ENCODE measurements at places on chromosomes 11 and 22. TPM values are rescaled to one million over a fixed set of nuclear protein-coding genes. Genes with fewer than 3 reads are reported as not detected.

GRCh38 chr11:117074119-117074518 lies 24.1 kb downstream of the SIK3 start:
- no peak for ATAC-seq

DNA sequence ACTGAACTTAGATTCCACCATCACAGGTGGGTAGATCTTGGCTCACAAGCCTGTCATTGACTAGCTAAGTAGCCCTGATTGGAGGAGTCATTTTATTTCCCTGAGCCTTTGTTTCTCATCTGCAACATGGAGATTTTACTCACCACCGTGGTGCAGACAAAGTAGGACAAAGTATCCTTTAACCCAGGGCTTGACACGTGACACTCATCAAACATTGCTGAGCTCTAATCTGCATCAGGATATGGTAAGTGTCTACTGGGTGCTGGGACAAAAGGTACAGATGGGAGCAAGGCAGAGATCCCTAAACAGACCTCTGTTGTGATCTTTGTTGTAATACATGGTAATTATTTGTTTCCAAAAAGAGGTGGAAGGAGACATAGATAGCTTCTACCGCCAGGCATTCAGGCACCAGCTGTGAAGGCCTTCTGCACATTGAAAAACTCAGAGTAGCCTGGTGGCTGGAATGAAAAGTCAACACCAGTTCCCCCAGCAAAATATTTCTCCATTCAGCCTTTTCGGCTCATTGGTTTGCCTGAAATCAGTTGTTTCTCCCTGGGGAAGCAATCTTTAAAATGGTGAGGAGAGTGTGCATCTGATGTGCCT lies 18.3 kb upstream of the MICAL2 start:
- no peak for ATAC-seq

DNA sequence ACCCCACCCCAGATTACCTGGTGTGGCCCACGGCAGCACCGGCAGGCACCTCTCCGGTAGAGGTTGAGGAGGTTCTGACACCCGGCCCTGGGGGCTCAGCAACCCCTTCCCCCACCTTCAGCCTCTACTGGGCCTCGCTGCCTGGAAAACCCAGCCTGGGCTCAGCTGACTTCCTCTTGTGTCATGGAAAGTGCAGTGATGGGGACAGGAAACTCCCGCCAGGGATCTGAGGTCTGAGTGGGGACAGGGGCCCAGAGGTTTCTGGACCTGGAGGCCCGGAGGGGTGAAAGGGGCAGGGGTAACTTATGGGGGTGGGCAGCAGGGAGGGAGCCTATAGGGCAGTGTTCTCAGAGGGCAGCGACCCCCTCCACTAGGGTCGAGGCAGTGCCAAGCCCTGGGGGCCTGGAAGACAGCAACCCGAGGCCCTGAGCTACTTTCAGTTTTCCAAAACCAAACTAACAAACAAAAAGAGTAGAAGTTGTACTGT lies 10.0 kb upstream of the CD5 start:
- ATAC-seq: peak; percentile 10

DNA sequence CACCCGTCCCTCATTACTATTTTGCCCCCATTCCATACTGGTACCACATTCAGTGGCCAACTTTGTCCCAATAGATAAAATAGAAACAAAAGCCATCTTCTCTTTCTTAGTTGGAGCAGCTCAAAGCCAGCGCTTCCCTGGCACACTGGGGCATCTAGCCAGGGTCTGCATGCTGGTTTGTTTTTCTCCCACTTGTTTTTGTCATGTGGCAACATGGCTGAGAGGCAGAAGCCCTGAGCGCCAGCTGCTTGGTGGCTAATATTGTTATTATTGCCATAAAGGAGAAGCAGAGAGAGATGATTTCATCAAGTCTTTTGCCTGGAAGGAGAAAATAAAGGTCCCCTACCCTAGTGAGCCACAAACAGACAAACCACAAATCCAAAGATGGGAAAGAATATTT lies 48.4 kb upstream of the CRTAM start:
- ATAC-seq: no peak

DNA sequence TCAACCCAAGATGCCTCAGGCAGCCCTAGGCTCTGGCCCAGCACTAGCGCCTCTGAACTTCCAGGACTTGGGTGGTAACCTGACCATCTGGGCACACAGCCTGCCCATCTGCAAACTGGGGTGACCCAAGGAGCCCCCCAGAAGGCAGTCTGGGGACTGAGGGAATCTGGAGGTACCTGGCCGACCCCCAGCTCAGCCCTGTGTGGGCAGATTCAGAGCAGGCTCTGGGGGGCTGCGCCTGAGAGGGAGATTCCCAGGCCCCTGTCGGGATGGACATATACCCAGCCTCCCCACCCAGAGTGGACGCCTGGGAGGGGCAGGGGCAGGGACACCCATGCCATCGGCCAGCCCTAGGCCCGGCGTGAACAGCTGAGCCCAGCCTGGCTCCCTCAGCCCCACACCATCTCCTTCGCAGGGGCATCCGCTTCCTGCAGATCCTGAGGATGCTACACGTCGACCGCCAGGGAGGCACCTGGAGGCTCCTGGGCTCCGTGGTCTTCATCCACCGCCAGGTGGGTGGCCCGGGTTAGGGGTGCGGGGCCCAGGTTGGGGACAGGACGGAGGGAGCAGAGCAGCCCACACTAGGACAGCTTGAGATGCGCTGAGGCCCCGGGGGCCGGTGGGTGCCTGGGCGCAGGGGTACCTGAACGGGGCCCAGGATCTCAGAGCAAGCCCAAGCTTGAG lies 126.9 kb downstream of the KCNQ1 start:
- ATAC-seq: no peak

DNA sequence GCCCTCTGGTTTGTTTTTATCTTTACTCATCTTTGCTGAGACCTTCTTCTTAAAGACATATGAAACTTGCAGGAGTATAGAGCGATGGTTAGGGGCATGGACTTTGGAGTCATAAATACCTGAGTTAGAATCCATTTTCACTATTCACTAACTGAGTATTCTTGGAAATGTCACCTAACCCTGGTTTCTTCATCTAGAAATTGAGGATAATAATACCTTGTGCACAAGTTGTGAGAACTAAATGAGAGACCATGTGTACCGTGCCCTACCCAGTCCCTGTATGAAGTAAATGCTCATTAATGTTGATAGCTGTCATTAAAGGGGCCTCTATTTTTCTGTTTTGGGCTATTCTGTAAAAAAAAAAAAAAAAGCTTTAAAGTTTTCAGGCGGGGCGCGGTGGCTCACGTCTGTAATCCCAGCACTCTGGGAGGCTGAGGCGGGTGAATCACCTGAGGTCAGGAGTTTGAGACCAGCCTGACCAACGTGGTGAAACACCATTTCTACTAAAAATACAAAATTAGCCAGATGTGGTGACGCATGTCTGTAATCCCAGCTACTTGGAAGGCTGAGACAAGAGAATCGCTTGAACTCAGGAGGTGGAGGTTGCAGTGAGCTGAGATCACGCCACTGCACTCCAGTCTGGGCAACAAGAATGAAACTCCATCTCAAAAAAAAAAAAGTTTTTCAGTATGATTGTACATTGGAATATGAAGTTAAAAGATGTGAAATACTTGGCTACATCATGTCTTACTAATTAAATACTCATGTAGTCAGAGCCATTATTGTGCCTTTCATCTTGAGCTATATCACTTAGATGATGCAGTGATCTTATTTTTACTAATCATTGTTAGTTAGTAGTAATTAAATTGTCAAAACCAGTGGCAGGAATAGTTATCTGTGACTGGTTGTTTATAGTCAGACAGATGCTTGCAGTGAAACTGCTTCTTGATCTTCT lies 95.0 kb downstream of the AMOTL1 start:
- no peak for ATAC-seq

GRCh38 chr22:41571786-41572185 lies 11.0 kb downstream of the CSDC2 start:
- no peak for ATAC-seq

DNA sequence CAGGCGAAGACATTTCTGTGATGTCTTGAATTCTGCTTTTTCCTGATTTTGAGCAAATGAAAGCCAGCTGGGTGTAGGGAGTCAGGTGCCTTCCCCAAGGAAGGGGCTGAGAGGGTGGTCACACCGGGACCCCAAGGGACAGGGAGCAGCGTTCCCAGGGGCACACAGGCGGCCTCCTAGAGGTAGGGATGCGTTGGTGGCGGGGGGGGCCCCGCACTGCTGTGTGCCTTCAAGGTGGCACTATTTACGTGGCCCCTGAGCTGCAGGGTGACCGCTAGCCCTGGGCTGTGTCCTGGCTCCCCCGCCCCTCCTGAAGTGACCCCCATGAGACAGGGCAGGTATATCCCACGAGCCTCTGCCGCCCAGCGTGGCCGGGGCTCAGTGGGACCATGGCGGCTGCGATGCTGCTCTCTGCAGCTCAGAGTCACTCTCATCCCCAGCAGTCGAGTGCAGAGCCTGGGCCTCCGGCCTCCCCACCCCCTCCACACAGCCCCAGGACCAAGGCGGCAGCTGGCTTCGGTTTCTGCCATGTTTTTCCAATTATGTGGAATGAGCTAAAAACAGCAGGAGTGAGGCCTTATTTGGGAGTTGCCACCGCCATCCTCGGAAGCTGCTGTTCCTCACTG lies 60.9 kb downstream of the LRP5 start:
- ATAC-seq: no peak

GRCh38 chr11:73980001-73980961 lies 2.4 kb downstream of the UCP2 start:
- peak; percentile 49 for ATAC-seq

DNA sequence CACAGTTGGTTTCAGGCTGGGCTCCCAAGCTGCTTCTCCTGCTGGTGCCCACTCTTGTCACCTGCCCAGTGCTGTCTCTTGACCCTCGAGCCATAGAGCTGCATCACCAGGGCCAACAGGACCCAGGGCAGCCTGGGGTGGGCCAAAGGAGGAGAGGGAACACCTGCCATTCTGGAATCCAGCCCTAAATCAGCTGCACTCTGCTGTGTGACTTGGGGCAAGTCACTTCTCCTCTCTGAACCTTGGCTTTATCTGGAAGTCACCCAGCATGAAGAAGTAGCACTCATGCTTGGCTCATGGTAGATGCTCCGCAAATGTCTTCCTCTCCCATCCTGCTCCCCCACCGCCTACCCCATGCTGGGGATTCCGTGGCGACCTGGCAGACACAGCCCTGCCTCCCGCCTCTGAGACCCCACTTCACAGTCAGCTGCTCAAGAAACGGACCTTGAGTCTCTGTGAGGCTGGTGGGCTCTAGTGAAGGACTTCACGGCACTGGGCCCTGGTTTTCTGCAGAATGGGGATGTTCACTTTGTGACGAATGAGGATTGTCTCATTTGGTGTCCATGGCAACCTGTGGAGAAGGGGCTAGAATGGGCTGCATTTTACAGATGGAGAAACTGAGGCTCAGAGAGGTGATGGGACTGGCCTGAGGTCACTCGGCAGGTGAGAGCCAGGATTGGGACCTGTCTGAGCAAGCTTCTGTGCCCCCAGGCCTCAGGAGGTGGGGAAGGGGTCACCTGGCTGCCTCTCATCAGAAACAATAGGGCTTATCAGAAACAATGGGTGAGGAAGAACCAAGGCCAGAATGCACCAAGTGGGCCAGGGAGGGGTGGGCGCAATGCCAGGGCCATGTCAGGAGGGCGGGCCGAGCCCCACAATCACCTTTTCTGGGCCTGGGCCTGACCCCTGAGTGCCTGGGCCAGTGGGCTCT lies 12.4 kb downstream of the EMID1 start:
- no peak for ATAC-seq

DNA sequence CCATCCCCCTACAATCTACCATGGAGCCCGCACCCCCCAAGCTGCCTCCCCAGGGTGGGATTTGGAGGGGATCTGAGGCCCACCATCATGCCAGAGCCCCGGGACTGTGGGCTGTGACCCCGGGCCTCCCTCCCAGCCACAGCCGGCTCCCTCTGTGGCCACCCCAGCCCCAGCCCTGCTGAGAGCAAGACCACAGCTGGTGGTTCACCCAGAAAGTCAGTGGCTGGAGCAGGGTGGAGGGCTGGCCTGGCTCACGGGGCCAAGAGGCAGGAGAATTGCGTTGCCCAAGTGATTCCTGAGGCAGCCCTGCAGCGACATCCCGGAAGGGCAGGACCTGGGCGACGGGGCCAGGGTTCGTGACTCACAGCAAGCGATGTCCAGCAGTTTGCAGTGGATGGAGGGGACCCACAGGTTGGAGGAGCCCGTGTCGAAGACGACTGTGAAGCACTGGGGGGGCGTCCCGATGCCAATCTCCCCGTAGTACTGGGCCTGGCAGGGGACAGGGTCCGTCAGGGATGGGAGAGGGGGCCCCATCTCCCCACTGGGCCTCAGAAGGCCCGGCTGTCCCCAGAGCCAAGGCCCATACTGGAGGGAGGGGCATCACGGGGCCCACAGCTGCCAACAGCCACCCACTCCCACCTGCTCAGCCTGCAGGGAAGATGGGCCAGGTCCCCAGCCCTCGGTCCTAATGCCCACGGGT lies 4.4 kb downstream of the CTSD start:
- no peak for ATAC-seq

DNA sequence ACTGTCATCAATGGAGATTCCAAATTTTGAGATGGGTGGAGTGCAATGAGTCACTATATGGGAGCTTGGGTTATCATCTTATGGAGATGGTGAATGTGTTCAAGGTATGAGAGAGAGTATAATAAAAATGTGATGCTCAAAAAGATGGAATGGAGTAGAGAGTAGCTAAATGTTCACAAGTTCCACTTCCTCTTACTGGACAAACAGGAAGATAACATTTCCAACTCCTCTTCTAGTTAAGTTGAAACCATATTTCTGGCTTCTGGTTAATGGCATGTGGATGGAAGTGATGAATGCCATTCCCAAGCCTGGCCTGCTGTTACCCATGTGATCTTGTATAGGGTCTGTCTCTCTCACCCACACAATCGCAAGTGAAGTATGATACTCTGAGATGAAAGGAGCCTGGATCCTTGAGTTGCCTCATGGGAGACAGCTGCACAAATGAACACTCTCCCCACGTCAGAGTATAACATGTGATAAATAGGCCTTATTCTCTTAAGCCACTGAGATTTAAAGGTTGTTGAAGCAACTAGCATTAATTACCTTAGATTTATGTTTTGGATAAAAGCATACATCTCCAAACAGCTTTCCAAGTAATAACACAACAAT lies 111.0 kb downstream of the RAB38 start:
- ATAC-seq: no peak

- peak; percentile 72 for ATAC-seq
Observed at GRCh38 chr22:43993072-43993760, 30.9 kb upstream of the PARVB start.

DNA sequence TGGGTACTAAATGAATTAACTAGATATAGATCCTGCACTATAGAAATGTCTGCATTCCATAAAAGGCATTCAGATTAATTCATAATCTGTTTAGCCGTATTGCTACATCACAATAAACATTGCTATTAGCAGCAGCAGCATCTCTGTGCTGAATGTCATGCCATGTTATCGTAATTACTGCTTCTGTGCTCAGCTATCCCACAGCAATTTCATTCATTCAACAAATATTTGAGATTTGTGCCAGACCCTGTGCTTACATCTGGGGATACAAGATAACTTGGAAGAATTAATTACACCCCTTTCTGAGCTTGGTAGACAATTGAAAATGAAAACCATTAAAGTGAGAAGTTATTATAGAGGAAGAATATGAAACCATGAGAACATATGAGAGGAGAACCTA lies 185.8 kb upstream of the C11orf87 start:
- no peak for ATAC-seq

POTEH gene
- total RNA-seq: not detected

MFRP gene
- not detected for total RNA-seq

WNT7B gene
- total RNA-seq: 8.4 TPM

CHRNA10 gene
- total RNA-seq: 0.64 TPM

OR10A3 gene
- not detected for total RNA-seq

PGGHG gene
- total RNA-seq: 2.4 TPM

SCGB1C1 gene
- total RNA-seq: not detected

GRIA4 gene
- not detected for total RNA-seq

Data from esophagus mucosa (tissue), 1 donor.